ENCODE measurements at places on chromosomes 4 and X. TPM values are rescaled to one million over a fixed set of nuclear protein-coding genes. Genes with fewer than 3 reads are reported as not detected.

Gene SOX3
- total RNA-seq, result not detected

Gene IQSEC2
- 2.7 TPM for total RNA-seq

Gene CSAG2
- not detected for total RNA-seq

Gene ADGRG2
- under 0.01 TPM for total RNA-seq

Gene SHROOM3
- total RNA-seq, result 12.3 TPM

Gene CT83
- not detected for total RNA-seq

Gene AR
- not detected for total RNA-seq

Gene DGKK
- total RNA-seq, result not detected

Gene RTL9
- under 0.01 TPM for total RNA-seq

Gene ADH7
- total RNA-seq, result 3.8 TPM
